ENCODE measurements at places on chromosomes 5 and 9.

DNA sequence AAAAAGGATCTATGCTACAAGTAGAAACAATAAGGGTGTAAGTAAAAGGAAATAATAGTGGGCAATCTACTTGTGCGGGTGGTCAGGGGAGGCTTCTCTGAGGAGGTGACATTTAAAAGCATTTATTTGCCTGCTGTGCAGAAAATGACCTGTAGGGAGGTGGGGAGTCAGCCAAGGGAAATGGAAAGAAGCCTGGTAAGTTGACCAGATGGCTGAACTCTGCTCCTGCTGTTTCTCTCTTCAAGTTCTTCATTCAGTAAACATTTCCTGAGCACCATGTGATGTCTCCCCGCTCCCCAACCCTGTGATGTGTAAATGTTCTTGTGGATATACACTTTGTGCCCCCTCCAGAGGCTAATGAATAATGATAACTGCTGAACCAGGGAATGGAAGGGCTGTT is 9.9 kb upstream of the SPIN1 start:
- DNase-seq: no peak

DNA sequence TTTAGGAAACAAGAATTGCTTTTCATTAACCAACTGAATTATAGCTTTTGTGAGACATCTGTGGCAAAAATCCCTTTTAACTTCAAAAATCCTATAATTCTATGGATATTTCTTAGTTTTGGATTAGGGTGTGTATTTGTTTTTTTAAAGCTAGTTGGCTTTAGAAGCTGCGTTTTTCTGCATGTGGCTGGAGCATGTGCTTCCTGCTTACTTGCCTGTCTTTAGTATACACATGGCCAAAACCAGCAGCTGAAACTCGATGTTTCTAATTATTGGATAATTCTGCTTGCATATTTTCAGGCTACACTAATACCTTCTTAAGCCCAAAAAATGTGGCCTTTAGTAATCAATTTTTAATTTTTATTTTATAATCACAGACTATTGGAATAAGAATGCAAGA is 8.9 kb downstream of the RECK start:
- DNase-seq: no peak

GRCh38 chr9:37415011-37415719 is 7.3 kb upstream of the GRHPR start:
- DNase-seq: peak; percentile 92

GRCh38 chr5:1231354-1231905 is 6.2 kb downstream of the SLC6A18 start:
- no peak for DNase-seq

GRCh38 chr5:89246864-89247263 is 363.9 kb upstream of the MEF2C start:
- DNase-seq: no peak

GRCh38 chr5:120531215-120531614 is 67.1 kb downstream of the PRR16 start:
- DNase-seq: no peak

DNA sequence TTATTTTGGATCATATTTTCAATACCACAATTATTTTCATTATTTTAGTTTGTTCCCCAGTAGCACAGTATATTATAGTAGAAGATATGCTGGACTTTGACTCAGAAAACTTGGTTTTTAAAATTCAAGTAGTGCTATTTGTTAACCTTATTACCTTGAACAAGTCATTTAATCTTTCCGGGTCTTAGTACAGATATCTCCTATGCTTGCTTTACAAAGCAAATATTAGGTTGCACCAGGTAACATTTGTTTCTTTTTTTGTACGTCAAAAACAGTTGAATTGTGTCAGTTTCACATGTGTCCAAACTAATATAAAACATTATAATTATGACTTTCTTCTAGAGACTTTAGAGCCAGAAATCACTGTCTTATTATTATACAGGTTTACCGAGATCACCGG is 338.1 kb downstream of the ARL15 start:
- DNase-seq: no peak

DNA sequence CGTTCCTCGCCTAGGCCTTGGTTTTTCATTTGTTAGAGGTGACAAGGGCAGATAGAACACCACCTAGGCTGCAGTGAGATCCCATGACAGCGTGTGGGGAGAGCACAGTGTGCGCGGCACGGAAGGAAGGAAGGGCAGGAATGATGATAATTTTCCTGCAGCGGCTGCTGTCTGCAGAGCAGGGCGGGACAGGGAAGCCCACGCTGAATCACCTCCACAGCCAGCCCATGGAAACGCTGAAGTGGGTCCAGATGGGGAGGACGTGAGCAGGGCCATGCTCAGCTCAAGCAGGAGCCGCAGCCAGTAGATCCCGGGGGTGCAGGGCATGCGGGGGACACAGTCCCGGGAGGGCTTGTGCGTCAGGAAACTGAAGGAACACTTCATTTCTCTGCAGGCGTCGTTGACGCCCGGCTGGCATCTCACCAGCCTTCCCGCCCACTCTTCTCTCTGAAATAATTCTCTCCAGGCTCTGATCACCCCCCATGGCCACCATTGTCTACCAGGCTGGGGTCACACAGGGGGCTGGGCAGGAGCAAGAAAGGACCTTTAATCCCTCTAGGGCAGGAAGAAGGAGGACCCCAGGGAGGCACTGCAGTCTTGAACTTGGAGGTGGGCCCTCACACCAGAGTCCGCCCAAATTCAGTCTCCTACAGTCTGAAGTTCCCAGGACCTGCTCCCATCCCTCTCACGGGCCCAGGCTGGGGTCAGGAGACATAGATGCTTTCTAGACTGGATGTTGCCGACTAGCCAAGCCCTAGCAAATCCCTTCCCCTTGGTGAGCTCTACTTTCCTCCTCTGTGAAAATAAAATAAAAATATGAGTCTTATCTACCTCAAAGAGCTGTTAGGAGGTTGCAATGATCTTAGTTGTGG is 20.9 kb upstream of the SYNPO start:
- DNase-seq: no peak

DNA sequence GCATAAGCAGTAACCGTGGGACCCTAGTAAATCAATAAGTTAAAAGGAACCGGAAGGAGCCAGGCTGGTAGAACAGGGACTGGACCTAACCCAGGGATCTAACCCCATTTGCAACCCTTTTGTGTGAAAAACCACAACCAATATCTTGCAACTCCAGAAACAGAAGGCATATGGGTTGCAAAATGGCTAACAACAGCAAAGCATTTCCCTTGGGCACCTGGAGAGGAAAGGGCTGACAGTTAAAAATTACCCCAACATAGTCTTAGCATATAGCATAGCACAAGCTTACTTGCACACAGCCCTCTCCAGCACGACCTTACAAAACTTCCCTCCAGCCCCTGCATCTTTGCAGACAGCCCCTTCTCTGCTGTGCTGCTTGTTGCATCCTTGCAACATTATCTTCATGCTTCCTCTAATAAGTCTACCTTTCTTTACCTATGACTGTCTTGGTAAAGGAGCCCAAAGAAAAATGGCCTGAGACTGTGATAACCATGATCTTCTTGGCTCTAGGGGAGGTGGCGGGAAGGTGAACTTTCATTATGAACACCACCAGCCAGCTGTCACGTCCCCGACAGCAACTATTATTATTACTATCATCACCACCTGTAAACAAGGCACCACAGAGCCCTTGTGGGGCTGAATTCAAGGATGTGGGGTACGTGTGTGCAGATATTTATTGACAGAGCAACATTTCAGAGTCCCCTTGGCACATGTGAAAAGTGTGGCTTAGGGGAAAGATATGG is 49.8 kb downstream of the PRRC1 start:
- peak; percentile 47 for DNase-seq

- no peak for DNase-seq
Measured at GRCh38 chr5:111422245-111422644, 90.1 kb downstream of the STARD4 start.

DNA sequence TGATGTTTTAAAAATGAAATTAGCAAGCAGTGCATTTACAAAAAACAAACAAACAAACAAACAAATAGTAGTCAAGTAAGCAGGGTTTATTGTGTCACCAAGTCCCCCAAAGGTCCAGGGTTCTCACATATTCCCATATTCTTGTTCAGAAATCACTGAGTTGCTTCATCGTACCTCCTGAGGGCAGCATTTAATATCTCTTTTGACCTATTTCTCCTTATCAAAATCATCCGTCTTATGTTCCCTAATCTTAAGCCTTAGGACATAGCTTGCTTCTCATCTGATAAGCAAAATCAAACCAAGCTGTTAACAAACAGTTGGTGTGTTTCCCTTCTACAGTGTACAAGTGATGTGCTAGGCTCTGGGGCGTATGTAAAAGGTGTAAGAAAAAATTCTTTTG is 109.5 kb upstream of the MAN2A1 start:
- peak; percentile 28 for DNase-seq

DNA sequence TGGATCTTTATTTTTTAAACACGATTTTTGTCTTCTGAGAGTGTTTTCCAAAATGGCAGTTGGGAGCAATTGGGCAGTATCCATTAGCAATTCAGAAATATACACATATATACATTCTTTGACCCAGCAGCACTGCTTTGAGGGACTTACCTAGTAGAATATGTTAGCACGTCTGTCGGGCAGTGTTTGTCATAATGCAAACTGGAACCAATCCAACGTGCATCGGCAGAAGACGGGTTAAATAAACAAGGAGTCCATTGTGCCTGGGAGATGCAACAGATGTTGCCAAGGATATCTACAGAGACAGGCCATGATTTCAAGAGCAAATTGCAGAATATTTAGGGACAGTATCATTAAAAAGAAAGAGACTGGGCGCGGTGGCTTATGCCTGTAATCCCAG is 107.0 kb downstream of the COL5A1 start:
- DNase-seq: no peak

DNA sequence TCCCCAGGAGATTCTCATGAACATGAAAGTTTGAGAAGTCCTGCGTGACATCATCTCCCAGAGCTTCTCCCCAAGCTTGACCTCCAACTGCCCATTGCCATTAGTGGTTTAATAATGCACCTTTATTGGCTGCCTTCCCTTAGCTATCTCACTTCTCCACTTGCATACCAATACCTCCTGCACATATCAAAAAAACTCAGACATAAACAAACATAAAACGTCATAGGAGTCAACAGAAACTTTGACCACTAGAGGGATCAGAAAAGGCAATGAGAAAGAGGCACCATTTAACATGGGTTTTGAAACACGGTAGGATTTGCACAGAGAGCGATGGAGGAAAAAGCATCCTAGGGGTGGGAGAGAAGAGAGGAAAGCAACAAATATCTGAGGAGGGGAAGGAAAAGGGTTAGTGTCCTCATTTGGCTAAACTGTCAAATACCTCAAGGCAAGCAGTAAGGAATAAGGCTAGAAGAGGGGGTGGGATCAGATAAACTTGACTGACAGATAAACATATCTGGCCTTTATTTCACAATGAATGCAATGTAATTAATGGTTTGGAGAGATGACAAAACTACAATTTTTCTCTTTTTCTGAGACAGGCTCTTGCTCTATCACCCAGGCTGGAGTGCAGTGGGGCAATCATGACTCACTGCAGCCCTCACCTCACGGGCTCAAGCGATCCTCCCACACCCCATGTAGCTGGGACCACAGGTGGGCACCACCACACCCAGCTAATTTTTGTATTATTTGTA is 27.0 kb downstream of the GNAQ start:
- peak; percentile 81 for DNase-seq

DNA sequence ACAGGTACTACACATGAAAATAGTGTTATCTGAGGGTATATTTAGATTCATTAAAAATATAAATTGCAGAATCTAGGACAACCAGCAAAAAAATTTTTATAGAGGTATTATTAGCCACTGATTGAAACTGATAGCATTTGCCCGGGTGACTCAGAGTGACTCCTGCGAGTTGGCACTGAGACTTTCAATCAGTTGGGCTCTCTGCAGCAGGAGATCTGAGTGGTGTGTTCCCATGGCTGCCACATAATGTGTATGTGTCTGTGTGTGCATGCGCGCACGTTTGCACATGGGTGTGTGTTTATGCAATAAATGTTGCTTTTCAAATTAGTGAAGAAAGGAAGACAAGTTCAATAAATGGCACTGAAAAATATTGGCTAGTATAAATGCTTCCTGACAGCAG is 100.1 kb upstream of the MRPS30 start:
- no peak for DNase-seq

- DNase-seq: no peak
Measured at GRCh38 chr5:178455480-178455835, 134.7 kb downstream of the COL23A1 start.

DNA sequence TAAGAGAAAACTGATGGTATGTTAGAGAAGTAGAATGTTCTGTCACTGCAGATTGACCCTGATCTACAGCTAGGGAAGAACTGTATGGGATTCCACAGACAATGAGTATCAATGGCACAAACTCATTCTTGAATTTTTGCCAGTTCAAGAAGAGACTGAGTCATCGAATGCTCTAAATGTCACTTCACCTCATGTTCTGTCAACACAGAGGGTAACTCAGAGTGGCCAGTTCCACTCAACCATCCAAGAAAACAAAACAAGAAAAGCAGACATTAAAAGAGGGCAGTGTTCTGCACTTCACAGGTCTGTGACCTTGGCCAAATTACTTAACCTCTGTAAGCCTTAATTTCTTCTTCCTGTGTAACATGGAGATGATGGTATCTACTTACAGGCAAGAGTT is 132.2 kb upstream of the HMHB1 start:
- DNase-seq: no peak
